ENCODE measurements at places on chromosomes 1 and 21. TPM values are rescaled to one million over a fixed set of nuclear protein-coding genes. Genes with fewer than 3 reads are reported as not detected.
A peak's percentile ranks its signal among the peaks of the same experiment; 100 is the strongest.

DNA sequence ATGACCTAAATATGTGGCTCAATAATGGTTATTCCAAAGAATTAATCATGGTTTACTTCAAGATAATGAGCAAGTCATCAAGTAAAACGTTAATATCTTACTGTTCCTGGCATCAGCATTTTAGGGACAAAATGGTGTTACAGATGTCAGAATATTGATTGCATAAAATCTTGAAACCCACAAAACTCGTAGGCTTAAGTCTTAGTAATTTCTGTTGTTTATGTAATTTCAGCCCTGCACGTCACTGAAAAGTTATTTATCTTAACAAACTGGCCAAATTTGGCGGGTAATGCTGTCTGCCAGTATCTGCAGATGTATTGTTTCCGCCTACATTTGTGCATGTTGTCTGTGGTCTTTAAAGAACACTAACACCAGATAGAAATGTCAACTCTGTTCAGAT is 25.8 kb downstream of the CDC7 start:
- H3K27me3 ChIP-seq, result no peaks in the 10 kb centered on the region
- H3K36me3 ChIP-seq, result no peaks in the 10 kb centered on the region
- H3K4me3 ChIP-seq, result no peak overlapping the region
- no peak for DNase-seq
- H3K27ac ChIP-seq, result no peak overlapping the region

DNA sequence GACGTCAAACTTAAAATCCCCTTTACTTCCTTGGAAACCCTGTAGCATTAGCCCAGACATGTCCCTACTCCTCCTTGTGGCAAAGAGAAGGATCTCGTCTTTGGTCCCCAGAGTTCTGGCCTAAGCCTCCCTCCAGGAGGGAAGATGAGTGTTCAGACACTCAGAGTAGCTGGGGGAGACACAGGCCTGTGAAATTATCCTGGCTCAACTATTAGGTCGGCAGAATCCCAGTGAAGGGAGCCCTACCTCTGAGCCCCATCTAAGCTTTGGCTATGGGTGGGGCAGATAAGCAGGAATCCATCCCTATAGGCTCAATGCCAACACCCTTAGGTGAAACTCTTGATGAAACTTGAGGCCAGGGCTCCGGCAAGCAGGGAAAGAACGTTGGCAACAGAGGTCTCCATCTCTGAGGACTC is 1.7 kb upstream of the SFN start:
- peak; percentile 91 for DNase-seq

GRCh38 chr1:6523566-6523965 is 30.7 kb downstream of the NOL9 start:
- DNase-seq, result peak; percentile 64
- H3K36me3 ChIP-seq, result peaks cover 58% of the 10 kb centered on the region
- no peak overlapping the region for H3K4me3 ChIP-seq
- peaks cover 24% of the 10 kb centered on the region for H3K4me1 ChIP-seq

DNA sequence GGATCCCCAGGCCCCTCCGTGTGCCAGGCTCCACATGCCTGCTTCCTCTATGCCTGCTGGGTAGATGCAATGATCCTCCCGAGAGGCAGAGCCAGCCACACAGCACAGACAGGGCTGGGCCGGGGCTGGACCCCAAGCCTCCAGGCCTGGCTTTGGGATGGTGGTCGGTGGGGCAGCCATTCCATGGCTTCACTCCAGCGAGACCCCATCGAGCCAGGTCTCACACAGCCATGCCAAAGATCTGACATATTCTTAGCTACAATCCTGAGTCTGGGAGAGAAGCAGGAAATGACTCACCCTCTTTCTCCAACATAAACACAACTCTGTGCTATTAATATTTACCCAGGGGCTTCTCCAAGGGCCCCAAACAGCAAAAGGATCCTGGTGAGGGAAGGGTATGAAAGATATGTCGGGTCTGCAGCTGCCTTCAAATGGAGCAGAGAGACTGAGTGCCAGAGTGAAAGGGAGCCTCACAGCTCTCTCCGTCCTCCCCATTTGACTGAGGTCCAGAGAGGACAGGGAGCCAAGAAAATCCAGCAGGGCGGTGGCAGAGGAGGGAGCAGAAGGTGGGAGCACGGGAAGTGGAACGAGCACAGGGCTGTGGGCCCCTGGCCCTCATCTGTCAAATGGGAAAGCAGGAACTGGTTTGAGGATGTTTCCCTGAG is 639.5 kb downstream of the MATN1 start:
- H3K4me1 ChIP-seq, result peaks cover 13% of the 10 kb centered on the region
- peak overlapping the region; percentile 63 for H3K27ac ChIP-seq
- no peak overlapping the region for H3K4me3 ChIP-seq
- DNase-seq, result peak; percentile 68

- no peak for DNase-seq
- peaks cover 8% of the 10 kb centered on the region for H3K4me1 ChIP-seq
- H3K36me3 ChIP-seq, result no peaks in the 10 kb centered on the region
- no peak within 1 kb of the TSS for H3K4me3 ChIP-seq
- no peak within 1 kb of the TSS for H3K27ac ChIP-seq
Observed at GRCh38 chr1:216723274-216723780, at the start of gene ESRRG. Gene ESRRG, minus strand, starts transcription at chr1:216723429. Its CDS starts 130 bp downstream, at chr1:216723299.

GRCh38 chr1:210214573-210215409 is 17.8 kb upstream of the SERTAD4 start:
- DNase-seq, result peak; percentile 12
- H3K4me1 ChIP-seq, result no peaks in the 10 kb centered on the region
- H3K4me3 ChIP-seq, result no peak overlapping the region
- no peak overlapping the region for H3K27ac ChIP-seq
- H3K36me3 ChIP-seq, result no peaks in the 10 kb centered on the region
- peaks cover 18% of the 10 kb centered on the region for H3K27me3 ChIP-seq

IVL gene
- total RNA-seq, result 0.33 TPM

- peak overlapping the region; percentile 94 for H3K4me3 ChIP-seq
- H3K4me1 ChIP-seq, result peaks cover 34% of the 10 kb centered on the region
- no peaks in the 10 kb centered on the region for H3K27me3 ChIP-seq
- peak overlapping the region; percentile 96 for H3K27ac ChIP-seq
- DNase-seq, result peak; percentile 28
Observed at GRCh38 chr1:173863224-173864161, 4.3 kb downstream of the GAS5 start.

- H3K27ac ChIP-seq, result no peak overlapping the region
- no peaks in the 10 kb centered on the region for H3K4me1 ChIP-seq
Observed at GRCh38 chr1:46274225-46275029, 26.9 kb downstream of the RAD54L start.

DNA sequence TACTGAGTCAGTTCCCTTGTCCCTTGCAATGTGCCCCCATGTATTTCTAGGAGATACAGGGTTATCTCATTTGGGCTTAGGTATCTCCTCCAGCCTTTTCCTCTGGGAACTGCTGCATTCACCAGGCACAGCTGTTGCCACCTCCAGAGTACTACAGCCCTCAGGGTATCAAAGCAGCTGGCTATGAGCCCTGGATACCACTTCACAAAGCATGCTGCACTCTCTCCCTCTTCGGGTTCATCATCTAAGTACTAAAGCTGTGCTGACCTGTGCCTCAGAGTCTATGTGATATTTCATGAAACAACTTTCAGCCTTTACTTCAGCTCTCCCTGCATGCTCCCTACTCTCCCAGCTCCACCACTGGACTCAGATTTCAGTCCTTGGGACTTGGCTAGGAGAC is 62.3 kb downstream of the CCDC185 start:
- H3K27me3 ChIP-seq, result no peaks in the 10 kb centered on the region
- no peak overlapping the region for H3K27ac ChIP-seq
- H3K4me3 ChIP-seq, result no peak overlapping the region
- H3K36me3 ChIP-seq, result no peaks in the 10 kb centered on the region
- no peaks in the 10 kb centered on the region for H3K4me1 ChIP-seq

DNA sequence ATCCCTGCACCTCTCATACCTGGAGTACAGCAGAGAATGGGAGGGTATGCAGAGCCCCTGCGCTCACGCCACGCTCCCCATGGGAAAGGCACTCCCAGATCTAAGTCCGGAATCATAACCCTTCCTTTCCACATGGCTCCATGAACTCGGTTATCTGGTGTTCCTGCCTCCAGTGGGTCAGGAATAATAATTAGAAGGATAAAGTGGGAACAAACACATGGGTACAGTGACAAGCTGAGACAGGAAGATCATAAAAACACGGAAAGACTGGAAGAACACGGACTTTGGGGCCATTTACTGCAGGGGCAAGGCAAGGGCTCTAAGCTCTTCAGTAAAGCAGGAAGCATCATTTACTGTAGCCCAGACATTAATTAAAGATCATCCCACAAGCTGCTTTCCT is 48.6 kb downstream of the FOXO6 start:
- no peak for DNase-seq
- H3K4me3 ChIP-seq, result no peak overlapping the region
- H3K36me3 ChIP-seq, result no peaks in the 10 kb centered on the region
- peaks cover 38% of the 10 kb centered on the region for H3K27me3 ChIP-seq

- H3K27me3 ChIP-seq, result no peaks in the 10 kb centered on the region
- H3K4me1 ChIP-seq, result peaks cover 6% of the 10 kb centered on the region
- DNase-seq, result no peak
- H3K4me3 ChIP-seq, result no peak overlapping the region
- H3K27ac ChIP-seq, result no peak overlapping the region
- H3K36me3 ChIP-seq, result no peaks in the 10 kb centered on the region
Observed at GRCh38 chr21:22225299-22225698, 1227.1 kb downstream of the NCAM2 start.

DNA sequence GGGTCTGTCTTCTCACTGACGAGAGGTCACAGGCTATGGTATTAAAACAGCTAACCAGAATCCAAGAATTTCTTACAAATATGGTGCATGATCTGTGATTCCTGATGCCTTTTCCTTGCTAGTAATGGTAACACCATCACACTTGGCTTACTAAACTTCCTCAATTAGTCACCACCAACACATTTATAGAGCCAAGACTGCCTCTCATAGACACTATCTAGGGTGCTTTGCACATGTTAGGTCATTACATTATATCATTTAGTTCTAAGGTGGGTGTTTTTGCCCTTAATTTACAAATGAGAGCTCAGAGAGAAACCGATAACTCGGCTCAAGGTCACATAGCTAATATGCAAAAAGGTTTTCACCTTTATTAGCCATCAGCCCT is 8.7 kb downstream of the KIF21B start:
- no peak overlapping the region for H3K4me3 ChIP-seq
- H3K4me1 ChIP-seq, result peaks cover 20% of the 10 kb centered on the region
- peak; percentile 33 for DNase-seq
- no peak overlapping the region for H3K27ac ChIP-seq
- no peaks in the 10 kb centered on the region for H3K36me3 ChIP-seq

RXFP4 gene
- not detected for total RNA-seq

GRCh38 chr1:200217703-200218102 is 190.2 kb downstream of the NR5A2 start:
- H3K36me3 ChIP-seq, result peaks cover 6% of the 10 kb centered on the region
- DNase-seq, result no peak
- peaks cover 12% of the 10 kb centered on the region for H3K4me1 ChIP-seq
- no peaks in the 10 kb centered on the region for H3K27me3 ChIP-seq
- H3K27ac ChIP-seq, result no peak overlapping the region

SH3D21 gene
- total RNA-seq, result 3.3 TPM

DNA sequence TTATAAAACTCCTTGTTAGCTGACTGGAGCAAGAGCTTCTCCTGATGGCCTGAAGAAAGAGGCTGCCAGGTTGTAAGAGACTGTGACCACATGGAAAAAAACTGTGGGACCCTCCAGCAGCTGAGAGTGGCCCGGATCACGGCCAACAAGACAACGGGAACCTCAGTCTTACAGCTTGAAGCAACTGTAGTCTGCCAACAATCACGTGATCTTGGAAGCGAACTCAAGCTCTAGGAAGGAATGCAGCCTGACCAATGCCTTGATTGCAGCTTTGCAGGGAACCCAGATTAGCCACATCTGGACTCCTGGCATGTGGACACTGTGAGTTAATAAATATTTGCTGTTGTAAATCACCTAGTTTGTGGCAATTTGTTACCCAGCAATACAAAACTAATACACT is 442.6 kb upstream of the PRMT6 start:
- H3K27ac ChIP-seq, result no peak overlapping the region
- H3K4me1 ChIP-seq, result no peaks in the 10 kb centered on the region
- no peaks in the 10 kb centered on the region for H3K36me3 ChIP-seq

- no peaks in the 10 kb centered on the region for H3K27me3 ChIP-seq
- DNase-seq, result peak; percentile 58
- H3K4me1 ChIP-seq, result peaks cover 10% of the 10 kb centered on the region
- peak overlapping the region; percentile 93 for H3K4me3 ChIP-seq
Observed at GRCh38 chr1:10399444-10399941, 629 bp downstream of the PGD start.

COL8A2 gene
- not detected for total RNA-seq

CR1 gene
- total RNA-seq, result not detected

- H3K4me1 ChIP-seq, result no peaks in the 10 kb centered on the region
- no peak overlapping the region for H3K27ac ChIP-seq
- DNase-seq, result peak; percentile 35
- H3K36me3 ChIP-seq, result no peaks in the 10 kb centered on the region
- no peak overlapping the region for H3K4me3 ChIP-seq
Observed at GRCh38 chr1:38071312-38072256, 25.0 kb upstream of the POU3F1 start.

PKN2 gene
- 35.4 TPM for total RNA-seq

SPRR4 gene
- total RNA-seq, result not detected

LGALS8 gene
- total RNA-seq, result 73.2 TPM

ST6GALNAC3 gene
- total RNA-seq, result 0.37 TPM

DNA sequence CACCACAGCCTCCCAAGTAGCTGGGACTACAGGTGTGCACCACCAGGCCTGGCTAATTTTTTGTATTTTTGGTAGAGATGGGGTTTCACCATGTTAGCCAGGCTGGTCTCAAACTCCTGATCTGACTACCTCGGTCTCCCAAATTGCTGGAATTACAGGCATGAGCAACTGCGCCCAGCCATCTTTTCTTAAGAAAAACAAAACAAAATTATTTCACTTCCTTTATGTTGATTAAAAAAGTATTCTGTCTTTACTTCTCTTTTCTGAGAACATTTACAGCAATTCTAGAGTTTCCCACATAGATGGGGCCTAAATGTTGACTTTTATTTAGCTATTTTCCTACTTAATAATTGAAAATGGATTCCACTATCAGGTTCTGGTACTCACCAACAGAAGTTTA is 17.3 kb upstream of the TMEM183A start:
- H3K4me1 ChIP-seq, result peaks cover 5% of the 10 kb centered on the region
- H3K27ac ChIP-seq, result no peak overlapping the region
- DNase-seq, result no peak
- H3K36me3 ChIP-seq, result no peaks in the 10 kb centered on the region

All from MCF 10A (cell line).